Neural crest cell (in vitro differentiated cells): ENCODE measurements at places on chromosomes 7 and 10. TPM values are rescaled to one million over a fixed set of nuclear protein-coding genes. Genes with fewer than 3 reads are reported as not detected.

DNA sequence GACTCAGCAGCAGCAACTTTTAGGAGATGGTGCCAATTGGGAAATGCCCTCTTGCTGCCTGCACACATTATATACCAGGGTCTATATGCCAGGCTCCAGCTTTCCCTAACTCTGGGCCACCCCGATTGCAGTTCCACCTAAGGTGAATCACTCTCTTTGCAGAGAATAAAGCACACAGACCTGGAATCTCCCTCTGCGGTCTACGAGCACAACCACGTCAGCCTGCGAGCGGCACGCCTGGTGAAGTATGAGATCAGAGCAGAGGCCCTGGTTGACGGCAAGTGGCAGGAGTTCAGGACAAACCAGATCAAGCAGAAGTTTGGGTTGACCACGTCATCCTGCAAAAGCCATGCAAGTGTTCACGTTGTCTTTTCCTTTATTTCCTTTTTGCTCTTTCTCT is 38.2 kb upstream of the PLEKHA1 start:
- no peak for DNase-seq

GRCh38 chr10:123645016-123645415 is 21.1 kb upstream of the GPR26 start:
- no peak for DNase-seq

- peak; percentile 21 for DNase-seq
Measured at GRCh38 chr10:26556748-26557640, 118.9 kb downstream of the APBB1IP start.

Gene EPO
- total RNA-seq: 0.23 and 0.30 TPM in 2 replicates

- DNase-seq: no peak
Measured at GRCh38 chr10:119703903-119704508, 21.8 kb upstream of the INPP5F start.

- DNase-seq: no peak
Measured at GRCh38 chr7:151744656-151745638, 132.0 kb downstream of the PRKAG2 start.

DNA sequence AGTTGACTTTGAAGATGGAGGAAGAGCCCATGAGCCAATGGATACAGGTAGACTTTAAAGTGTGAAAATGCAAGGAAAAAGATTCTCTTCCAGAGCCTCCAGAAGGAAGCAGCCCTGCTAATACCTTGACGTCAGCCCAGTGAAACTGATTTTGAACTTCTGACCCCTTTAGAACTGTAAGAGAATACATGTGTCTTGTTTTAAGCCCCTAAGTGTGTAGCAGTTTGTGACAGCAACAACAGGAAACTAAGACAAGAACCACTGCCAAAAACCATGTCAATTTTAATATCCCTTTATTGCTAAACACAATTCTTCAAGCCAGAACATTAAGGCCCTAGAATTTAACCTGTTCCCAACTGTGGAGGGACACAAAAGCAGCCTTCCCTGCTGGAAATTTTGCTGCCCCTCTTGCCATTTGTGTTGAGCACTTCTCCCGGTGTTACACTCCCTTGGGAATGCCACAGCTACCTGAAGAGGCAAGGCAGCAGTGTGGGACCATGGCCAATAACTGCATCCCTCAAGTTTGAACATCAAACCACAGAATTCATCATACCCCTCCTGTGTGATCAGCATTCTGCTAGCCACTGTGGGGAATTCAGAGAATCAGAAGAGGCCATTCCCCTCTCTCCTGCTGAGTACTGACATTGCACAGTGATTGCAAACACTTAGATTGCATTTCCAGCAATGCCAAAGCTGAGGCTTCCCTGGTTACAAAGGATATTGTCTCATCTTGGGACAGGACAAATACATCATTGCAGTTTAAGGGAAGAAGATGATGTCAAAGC is 12.3 kb upstream of the CCDC172 start:
- no peak for DNase-seq

- no peak for DNase-seq
Measured at GRCh38 chr10:4343091-4343490, 482.9 kb upstream of the AKR1E2 start.

- no peak for DNase-seq
Measured at GRCh38 chr10:57897611-57898010, 370.1 kb downstream of the IPMK start.

Gene SH2B2
- 13.3 and 16.4 TPM in 2 replicates for total RNA-seq

- DNase-seq: no peak
Measured at GRCh38 chr10:84114088-84114667, 25.1 kb upstream of the GHITM start.

Gene ASB10
- not detected in 2 replicates for total RNA-seq

Gene MYL10
- not detected in 2 replicates for total RNA-seq

Gene PNLIP
- not detected in 2 replicates for total RNA-seq

Gene MSMB
- not detected in 2 replicates for total RNA-seq
